Muscle of leg (tissue), 16 donors: ENCODE measurements at places on chromosomes 3 and 15. TPM values are rescaled to one million over a fixed set of nuclear protein-coding genes. Genes with fewer than 3 reads are reported as not detected.

DNA sequence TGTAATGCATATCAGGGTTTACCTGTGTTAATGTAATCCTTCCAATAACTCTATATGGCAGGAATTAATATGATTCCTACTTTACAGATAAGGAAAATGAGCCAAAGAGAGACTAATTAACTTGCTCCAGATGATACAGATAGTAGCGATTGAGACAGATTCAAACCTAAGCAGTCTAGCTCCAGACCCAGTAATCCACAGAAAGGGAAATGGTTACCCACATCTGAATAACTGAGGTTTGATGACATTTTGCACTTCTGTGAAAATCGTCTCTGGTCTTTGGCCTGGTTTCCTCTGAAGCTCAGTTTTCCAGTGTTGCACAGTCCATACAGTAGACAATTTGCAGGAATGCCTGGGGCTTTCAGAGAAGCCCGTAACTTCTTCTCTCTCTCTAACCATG, 177.1 kb upstream of the UMPS start:
- DNase-seq = no peak

The CYP1A1 gene
- polyA plus RNA-seq = 0.33 TPM

The KY gene
- 51.6 TPM for polyA plus RNA-seq

The DUOXA2 gene
- not detected for polyA plus RNA-seq

DNA sequence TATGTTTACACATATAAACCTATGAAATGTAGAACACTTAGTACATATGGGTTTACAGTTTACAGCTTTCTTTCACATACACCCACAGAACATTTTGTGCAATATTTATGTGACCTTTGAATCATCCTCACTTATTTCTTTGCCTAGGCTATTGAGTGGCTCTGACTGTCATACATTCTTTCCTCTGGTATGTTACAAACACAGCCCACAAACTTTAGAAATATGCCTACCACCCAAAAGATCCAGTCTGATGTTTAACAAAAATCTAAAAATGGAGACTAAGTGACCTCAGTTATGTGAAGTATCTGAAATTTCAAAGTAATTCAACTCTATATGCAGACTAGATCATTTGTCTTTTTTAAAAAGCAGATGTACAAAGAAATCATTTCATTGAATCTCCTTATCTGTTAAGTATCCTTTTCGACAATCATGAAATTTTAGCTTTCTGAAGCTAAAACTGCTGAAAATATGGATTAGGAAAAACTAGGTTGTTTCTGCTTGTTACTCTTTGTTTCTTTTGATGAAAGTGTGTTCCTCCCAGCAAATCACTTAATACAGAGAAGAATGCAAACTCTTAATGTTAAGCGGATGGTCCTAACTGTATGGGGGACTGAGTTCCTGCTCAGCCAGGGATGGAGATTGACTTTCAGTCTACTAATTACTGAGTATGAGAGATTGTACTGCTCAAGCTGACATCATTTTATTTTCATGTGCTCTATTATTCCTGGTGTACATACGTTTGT, 27.7 kb downstream of the CCDC54 start:
- no peak for DNase-seq

DNA sequence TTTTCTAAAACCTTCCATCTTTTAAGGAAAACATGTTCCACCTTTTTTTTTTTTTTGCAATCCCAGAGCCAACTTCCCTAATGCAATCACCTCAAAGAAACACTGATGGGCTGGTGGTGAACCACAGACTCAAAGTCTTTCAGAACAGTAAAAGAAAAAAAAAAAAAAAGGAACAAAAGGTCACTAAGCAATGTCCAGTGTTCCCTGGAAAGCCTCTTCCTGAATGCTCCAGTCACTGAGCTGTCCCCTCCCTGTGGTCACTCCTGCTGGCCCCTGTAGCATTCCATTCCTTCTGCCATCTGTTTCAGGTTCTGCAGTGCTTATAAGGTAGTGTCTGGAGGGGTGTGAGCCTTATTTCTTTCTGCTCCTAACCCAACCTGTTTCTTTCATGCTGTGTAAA, 53.3 kb downstream of the AAGAB start:
- no peak for DNase-seq

DNA sequence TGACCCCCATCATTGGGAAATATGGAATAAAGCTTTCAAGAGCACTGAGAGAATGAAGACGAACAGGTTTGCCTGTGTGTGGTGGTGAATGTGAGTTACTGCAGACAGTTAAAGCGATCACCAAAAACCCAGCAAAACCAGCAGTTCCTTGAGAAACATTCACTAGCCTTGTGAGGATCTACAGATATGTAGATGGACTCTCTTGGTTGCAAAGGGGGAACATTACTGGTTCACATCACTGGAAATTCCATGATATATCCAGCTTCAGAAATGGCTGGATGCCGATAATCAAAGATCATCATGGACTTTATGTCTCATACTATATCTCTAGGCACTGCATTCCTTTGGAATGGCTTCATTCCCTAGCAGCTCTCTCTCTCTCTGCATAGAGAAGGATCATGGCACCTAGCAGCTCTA, 10.2 kb upstream of the HERC1 start:
- DNase-seq = no peak

The ANKUB1 gene
- not detected for polyA plus RNA-seq

- no peak for DNase-seq
Observed at GRCh38 chr15:68209272-68209671, 4.1 kb upstream of the CALML4 start.

- no peak for DNase-seq
Observed at GRCh38 chr15:101712078-101712477, 12.2 kb downstream of the TARS3 start.
